Motor neuron (in vitro differentiated cells): ENCODE measurements at places on chromosomes 7 and 10. TPM values are rescaled to one million over a fixed set of nuclear protein-coding genes. Genes with fewer than 3 reads are reported as not detected.

CCDC146 gene
- 6.5 and 6.8 TPM in 2 replicates for total RNA-seq

WIPF3 gene
- total RNA-seq: 0.18 and 1.0 TPM in 2 replicates

RHEB gene
- 76.9 and 85.0 TPM in 2 replicates for total RNA-seq

DNA sequence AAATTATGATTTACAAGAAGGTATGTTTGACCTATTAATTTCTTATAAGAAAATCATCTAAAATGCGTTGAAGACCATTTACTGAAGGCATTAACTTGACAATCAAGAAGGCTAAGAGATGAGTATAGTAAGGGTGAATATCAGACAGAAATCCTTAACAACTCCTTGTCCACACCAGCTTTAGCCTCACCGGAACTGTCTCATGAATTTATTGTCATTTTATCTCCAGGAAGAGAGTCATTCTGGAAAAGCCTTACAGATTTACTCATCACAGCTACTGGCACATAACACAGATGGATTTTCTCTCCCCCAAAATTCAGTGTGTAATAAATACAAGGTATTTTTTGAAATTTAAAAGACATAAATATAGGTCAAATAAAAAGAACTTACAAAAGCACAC is 129.4 kb upstream of the LSM8 start:
- ATAC-seq: no peak

GRCh38 chr10:93376372-93377293 is 105.5 kb downstream of the MYOF start:
- ATAC-seq: peak; percentile 95

GRCh38 chr7:17548014-17548653 is 249.7 kb downstream of the AHR start:
- ATAC-seq: no peak

DNA sequence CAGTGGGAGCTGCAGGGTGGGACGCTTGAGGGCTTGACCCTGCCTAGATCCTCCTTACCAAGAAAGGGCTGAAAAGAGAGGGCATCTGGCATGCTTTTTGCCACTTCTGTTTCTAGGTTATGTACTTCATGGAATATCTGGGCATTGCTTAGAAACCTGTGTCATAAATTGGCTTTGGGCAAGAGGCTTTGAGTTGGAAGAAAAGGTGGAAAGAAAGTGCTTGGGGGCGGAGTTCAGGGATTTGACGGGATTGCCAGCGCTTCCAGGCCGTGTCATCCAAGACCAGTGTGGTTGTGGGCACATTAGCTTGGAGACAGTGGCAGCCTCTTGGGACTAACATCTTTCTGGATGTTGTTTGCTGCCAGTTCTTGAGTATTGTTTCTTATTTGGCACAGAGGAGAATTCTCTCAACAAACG is 825 bp downstream of the ZNF862 start:
- no peak for ATAC-seq

DNA sequence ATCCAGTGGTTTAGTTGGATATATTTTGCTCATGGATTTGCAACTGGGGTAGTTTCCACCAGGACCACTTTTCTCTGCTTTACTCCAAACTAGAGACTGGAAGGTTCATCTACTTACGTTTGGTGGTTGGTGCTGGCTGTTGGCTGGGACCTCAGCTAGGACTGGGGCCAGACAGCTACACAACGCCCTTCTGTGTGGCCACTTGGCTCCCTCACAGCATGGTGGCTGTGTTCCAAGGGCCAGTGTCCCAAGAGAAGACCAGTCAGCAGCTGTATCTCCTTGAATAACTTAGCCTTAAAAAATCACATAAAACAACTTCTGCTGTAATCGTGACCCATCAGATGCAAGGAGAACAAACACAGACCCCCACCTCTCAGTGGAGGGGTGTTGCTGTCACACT is 4.2 kb upstream of the KCNH2 start:
- no peak for ATAC-seq

GRCh38 chr7:79719216-79719615 is 265.7 kb upstream of the MAGI2 start:
- no peak for ATAC-seq

DNA sequence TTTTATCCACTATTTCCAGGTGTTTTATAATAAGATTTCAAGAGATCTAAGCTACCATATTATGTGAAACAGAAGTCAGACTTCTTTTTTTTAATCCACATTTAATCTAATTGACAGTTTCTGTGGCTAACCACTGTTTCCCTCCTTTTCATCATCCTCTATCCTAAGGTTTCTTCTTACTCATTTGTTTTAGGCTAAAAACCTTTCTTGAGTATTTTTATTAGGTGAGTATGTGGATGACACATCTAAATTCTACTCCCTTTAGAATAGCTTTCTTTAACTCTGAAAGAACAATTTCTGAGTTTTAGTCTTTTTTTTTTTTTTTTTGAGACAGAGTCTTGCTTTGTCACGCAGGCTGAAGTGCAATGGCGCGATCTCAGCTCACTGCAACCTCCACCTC is 62.7 kb downstream of the NPY start:
- ATAC-seq: no peak

- ATAC-seq: no peak
These were observed 76.5 kb downstream of the AUTS2 start for GRCh38 chr7:69674701-69675182.
